ENCODE measurements at places on chromosomes 5 and 9.

DNA sequence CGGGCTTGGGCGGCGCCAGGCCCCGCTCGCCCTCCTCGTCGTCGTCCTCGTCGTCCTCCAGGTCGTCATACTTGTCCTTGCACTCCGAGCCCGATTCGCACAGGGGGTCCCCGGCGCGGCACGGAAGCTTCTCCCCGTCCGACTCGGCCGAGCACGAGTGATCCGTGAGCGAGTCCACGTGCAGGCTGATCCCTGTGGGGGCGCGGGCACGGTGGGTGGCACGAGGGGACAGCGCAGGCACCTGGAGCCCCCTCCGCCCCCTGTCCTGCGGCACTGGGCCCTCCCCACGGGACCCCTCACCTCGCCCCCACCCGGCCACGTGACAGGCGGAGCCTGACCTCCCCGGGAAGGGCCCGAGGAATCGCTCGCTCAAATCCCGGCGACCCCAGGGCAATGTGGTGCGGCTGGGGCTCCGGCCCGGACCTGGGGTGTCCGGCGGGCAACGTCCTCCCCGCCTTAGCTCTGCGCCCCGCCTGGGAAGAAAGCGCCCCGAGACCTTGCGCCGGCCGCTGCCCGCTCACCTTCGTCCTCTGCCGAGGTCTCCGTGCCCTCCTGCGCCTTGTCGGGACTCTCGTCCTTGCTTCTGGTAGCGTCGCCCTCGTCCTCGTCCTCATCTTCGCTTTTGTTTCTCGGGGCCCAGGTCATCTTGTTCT, 2.5 kb downstream of the IRX2 start:
- DNase-seq = no peak

GRCh38 chr5:150544611-150545219, 36.8 kb downstream of the NDST1 start:
- DNase-seq = peak; percentile 23

- no peak for DNase-seq
Measured at GRCh38 chr5:135141303-135142268, 107.6 kb upstream of the PITX1 start.

GRCh38 chr5:146130440-146131045, 25.2 kb upstream of the PLAC8L1 start:
- DNase-seq = no peak

GRCh38 chr9:127971357-127972235, 9.2 kb downstream of the EEIG1 start:
- DNase-seq = no peak

DNA sequence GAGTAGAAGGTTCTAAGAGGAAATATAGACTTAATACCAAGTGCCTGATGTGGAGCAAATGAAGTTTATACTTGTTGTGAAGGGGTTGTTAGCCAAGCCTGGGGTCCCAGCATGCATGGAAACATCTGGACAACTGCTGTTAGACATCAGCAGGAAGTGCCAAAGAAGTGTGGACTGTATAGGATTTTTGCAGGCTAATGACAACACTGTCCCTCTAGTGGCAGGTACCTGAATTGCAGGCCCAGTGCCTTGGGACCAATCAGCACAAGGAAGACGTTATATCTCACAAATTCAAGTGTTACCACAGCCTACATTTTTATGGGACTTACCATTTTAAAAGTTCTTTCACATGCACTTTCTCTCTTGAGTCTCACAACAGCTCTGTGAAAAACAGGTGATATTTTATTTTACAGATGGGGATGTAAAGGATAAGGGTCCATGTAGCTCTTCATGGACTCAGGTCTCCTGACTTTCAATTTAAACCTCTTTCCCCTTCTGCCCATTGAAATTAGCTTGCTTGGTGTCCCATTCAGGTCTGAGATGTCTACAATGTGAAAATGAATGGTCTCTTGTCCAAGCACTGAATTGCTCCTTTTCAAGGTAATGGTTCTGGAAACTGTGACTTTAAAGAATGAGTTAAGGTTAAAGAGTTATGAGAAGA, 89.0 kb upstream of the MAP1B start:
- DNase-seq = no peak

GRCh38 chr5:98433022-98433421, 340.4 kb upstream of the RGMB start:
- no peak for DNase-seq

GRCh38 chr5:34715711-34716110, 59.6 kb downstream of the RAI14 start:
- no peak for DNase-seq

- no peak for DNase-seq
Measured at GRCh38 chr5:7759257-7759871, 91.6 kb downstream of the CFAP90 start.

DNA sequence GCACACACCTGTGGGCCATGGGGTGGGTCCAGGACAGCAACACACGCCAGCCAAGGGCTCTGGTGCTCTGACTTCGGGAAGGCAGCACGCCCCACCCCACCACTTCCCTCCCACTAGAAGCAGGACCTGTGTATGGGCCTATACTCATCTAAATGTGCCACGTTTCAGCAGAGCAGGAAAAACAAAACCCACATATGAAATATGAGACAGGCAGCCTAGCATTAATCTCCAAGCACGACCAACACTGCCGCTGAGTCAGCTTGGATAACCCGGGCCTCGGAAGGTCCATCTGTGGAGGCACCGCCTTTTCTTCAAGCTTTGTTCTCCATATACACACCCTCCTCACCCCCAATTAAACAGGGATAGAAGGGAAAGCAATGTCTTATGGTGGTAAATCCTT, 203.1 kb downstream of the ROR2 start:
- DNase-seq = no peak

DNA sequence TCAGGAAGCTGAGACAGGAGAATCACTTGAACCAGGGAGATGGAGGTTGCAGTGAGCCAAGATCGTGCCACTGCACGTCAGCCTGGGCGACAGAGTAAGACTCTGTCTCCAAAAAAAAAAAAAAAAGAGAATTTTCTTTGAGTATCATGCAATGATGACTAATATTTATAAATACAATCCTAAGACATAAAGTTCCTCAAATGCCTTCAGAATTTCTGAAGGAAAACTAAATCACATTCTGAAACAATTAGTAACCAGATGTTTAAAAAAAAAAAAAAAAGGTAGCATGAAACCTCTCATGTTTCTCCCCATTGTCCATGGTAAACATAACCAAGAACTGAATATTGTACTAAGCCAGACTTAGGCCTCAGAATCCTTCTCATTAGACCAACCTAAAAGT, 23.1 kb downstream of the MLLT3 start:
- peak; percentile 38 for DNase-seq

- peak; percentile 60 for DNase-seq
Measured at GRCh38 chr5:2756211-2757152, 5.0 kb upstream of the IRX2 start.

DNA sequence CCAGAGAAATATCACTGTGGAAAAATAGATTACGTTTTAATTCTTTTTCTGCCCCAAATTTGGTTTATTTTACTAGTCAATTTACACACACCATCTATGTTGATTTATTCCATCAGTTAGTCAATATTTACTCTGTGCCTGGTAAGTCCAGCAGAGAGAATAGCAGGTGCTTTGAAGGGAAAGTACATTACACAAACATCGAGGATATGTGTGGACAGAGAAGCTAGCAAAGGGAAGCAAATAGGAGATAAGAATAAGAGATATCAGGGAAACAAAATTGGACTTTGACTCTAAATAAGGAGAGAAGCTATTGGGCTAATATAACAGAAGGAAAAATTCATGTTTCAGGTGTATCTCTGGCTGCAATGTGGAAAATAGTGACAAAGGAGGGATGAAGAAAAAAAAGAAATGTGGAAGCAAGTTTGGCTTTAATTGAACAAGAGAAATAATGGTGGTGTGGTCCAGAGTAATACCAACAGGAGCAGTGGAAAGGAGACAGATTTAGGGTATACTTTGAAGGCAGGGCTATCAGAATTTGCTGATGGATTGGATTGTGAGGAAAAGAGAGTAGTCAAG, 587.7 kb upstream of the CDH6 start:
- no peak for DNase-seq

DNA sequence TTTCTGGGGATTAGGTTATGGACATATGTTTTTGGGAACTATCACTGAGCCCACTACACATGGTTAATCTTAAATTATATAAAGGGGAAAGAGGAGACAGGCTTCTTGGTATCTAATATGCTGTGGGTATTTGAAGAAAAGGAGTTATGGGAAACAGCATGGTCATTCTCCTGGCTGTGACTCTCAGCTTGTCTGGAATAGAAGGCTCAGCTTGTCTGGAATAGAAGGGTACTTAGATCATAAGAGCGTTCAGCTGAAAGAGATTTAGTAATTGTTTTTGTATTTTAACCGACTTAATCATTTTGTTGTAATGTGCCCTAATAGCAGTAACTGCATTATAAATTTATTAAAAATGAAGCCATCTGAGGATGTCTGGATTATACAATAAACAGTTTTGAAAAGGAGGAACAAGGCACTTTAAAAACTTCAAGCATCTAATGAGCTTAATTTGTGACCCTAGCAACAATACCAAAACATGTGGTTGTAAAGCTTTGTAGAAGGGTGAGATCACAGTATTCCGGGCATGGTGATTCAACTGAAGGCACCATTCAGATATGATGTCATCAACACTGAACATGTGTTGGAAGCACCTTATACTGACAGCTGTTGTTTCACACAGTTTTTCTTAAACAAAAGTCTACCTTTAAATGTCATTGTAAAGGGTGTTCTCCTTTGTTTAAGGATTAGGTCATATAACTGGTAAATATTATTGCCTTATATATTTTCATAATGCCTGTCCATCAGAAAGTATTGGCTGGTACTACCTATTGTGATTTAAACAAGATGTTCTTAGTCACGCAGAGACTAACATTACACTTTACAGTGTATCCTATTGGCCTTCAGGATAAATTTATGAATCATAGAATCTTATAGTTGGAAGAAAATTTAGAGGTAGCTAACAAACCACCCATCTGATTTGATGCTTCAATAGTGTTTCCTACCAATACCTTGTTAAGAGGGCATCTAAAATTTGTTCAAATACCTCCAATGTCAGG, 2174.1 kb upstream of the WWC1 start:
- no peak for DNase-seq

- no peak for DNase-seq
Measured at GRCh38 chr9:131851414-131851813, 111.5 kb upstream of the RAPGEF1 start.

DNA sequence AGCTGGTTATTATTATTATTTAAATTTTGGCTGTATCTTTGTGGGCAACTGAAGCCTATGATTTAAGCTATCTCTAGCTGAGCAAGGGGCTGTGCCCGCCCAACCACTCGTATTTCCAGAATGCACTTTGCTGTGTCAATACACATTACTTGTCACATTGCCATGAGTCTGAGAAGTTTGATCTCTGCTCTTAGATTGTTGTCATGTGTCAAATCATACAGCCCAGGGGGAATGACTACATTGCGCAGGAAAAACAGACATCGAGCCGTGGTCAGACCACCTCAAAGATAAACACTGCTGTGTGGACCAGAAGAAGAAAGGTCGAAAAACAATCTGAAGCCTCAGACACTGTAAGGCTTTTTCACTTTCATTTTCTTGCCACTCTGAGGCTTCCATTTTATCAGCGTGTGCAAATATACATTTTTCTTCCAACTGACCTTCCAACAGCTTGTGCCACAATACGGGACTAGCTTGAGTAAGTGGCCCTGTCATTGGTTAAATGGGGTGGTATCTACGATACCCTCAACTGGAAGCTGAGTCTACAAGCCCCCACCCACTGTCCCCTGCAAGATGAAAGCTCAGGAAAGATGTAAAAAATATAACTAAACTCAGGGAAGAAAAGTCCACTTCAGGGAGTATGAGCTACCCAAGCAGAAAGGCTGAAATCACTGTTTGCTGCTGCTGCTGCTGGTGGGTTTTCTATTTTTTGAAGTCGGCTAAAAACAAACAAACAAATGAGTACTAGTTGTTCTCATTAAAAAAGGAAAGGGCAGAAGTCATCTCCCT, 603.0 kb downstream of the BNC2 start:
- DNase-seq = peak; percentile 40

DNA sequence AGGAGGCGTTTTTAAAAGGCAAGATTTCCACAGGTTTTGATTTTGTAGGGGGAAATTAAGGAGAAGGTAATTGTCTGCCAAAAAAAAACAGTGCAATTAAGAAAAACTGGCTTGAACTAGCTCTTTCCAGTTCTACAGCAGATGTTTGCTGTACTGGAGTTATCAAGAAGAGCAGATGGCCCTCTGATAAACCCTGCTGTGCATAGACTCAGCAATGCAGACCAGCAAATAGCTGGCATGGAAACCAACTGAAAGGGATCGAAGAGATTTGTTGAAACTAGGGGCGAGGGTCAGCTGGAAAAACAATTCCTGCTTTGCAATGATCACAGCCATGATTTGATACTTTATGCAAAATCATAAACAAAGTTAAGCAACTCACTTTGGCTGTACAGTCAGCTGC, 17.8 kb upstream of the BHMT start:
- no peak for DNase-seq

- no peak for DNase-seq
Measured at GRCh38 chr9:127979333-127980059, 1.3 kb downstream of the EEIG1 start.

DNA sequence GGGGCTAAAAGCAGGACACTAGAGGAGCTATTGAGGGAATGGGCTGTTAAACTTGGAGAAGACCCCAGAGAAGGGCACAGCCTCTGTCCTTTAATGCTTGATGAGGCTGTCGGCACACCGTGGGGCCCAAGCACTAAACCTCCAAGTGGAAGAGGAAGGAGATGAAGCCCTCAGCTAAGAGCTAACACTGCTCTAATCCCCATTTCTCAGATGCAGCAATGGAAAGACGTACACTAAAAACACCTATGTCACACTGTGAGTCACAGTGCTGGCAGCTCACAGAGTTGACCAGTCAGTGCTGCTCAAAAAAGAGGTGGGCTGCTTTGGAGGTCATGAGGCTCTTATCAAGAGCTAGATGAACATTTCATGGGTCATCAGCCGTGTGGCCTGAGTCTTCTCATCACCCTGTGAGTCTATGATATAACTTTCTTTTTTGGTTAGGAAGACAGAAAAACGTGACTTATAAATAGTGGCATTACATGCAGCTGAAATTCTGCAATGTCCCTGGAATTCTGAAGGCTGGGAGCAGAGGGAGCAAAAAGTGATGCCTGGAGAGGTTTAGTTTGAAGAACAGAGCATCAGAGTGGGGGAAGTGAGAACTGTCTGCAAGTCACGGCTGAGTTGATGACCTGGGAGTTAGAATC, 21.5 kb downstream of the TNFSF8 start:
- no peak for DNase-seq

DNA sequence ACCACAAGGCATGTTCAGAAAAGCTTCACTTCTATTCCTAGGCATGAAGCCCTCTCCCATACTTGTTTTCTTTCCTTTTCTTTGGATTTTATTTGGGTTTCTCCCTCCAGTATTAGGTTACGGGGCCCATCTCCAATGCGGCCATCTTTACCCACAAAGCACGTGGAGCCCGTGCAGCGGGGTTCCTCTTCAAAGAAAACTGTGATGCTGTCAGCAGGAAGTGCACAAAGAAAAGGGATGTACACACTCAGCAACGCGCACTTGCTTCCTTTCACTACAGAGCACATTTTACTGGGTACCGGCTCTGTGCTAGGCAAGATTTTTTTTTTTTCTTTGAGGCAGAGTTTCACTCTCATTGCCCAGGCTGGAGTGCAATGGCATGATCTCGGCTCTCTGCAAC, 106.6 kb downstream of the COL23A1 start:
- no peak for DNase-seq
